ENCODE measurements at places on chromosomes 11 and 22. TPM values are rescaled to one million over a fixed set of nuclear protein-coding genes. Genes with fewer than 3 reads are reported as not detected.

SCGB1A1 gene
- not detected for polyA plus RNA-seq

MSANTD4 gene
- polyA plus RNA-seq: 16.3 TPM

OR4C13 gene
- polyA plus RNA-seq: not detected

NEFH gene
- 3.3 TPM for polyA plus RNA-seq

SELENOO gene
- 13.2 TPM for polyA plus RNA-seq

MUC2 gene
- polyA plus RNA-seq: 0.03 TPM

SYT9 gene
- polyA plus RNA-seq: 0.23 TPM

ALDH3B2 gene
- polyA plus RNA-seq: 11.5 TPM

TSGA10IP gene
- polyA plus RNA-seq: not detected

PPP1R14B gene
- polyA plus RNA-seq: 159 TPM

APOA4 gene
- not detected for polyA plus RNA-seq

OR52H1 gene
- not detected for polyA plus RNA-seq
